ENCODE measurements at places on chromosomes 2 and 18.

DNA sequence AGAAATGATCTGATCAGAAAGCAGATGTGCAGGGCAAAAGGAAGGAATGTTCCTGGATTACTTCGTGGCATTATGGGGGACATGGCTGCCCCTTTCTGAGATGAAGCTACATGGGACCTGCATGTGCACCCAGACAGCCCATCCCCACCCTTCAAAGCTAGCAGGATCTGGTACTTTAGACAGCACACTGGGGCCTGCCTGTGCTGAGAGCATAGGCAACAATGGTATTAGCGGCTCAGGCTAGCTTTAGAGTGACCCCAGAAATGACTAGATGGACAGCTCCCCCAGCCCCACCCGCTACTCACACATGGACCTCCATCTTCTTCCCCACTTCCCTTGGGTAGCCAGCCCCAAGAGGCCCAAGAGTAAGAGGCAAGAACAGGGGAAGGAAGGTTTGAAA, 61.5 kb upstream of the NFE2L2 start:
- no peak for DNase-seq

DNA sequence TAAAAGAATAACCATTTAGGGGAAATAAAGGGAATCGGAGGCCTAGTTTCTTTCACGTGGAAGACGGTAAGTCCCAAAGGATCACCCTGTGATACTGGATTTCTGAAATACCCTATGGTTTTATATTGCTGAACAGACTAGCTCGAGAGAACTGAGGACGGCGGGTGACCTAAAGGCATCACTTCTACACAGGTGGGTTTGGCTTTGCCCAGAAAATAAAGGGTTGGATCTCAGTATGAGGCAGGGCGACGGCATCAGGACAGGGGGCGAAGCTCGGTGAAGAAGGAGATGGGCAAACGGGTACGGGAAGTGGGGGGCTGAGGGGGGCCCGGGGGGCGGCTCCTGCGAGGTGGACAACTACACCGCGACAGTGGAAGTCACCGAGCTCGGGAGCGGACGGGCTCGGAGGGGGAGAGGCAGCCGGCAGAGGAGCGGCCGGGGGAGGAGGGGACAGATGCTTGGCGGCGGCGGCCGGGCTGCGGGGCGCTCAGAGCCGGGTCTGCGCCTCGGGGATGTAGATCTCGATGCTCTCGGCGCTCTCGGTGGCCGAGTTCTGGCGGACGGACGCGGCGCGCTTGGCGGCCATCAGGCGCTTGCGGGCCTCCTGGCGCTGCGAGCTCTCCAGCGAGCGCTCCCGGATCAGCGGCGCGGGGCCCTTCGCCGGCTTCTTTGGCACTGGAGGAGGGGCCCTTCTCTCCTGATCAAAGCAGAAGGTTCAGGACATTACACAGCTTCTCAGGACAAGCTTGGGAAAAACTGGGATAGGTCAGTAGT, 48.9 kb downstream of the TGIF1 start:
- DNase-seq, result peak; percentile 23

GRCh38 chr2:38528008-38528442, 74.7 kb downstream of the HNRNPLL start:
- peak; percentile 73 for DNase-seq

DNA sequence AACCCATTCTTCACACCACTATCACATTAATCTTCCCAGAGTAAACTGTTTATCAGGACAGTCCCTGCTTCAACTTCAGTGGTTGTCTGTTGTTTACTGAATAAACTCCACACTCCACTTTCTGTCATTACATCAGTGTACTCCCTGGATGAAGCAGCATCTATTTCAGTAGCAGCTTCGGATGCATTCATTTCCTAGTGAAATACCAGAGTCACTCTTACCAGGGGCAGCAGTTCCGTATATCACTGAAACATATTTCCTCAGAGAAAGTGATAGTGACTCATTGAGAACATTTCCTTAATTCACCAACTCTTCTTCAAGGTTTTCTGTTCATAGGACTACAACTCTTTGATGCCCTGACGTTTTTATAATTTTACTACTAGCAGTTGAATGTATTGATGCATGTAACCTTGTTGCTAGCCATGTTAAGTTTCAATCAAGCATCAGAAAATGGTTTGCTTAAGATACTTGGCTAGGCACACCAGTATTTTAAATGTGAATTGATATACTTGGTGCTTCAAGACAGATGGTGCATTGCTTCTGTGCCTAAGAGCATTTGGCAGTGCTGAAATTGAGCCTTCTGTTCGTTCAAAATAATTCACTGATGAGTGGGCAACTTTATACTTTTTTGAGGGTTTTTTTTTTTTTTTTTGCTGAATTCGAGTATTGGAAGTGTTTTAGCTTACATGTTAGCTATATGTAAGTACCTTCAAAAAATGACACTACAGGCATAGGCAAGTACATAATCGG, 92.3 kb downstream of the UBE2E3 start:
- DNase-seq, result no peak

DNA sequence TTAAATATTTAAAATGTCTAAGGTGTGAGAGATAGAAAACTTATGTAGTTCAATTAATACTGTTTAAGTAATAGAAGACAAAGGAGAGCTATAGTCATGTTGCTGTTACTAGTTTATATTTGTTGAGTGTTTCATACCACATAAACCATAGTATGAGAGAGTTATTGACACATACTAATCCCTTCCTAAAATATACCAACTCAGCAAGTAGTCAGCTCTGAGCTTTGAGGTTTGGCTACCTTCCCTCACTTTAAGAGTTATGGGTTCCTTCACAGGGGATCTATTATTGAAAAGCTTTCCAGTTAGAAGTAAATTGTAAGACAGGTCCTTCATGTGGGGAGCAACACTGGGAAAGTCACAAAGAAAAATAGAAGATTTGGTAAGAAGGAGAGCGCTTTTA, 701.6 kb upstream of the ZEB2 start:
- DNase-seq, result no peak

DNA sequence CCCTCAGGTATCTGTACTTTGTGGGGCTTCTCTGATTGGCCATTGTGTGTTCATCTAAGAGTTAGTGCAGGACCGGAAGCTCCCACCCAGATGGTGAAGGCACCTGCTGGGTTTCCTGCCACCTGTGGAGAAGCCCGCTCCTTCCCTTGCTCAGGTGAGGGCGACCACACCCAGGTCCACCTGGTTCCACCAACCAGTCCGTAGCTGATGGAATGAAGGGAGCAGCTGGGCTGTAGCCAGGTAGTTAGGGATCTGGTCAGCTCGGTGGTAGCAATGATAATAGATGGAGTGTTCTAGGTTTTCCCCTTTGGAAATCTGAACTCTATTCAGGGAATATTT, 16.0 kb downstream of the SH3BP4 start:
- DNase-seq, result no peak

GRCh38 chr2:148253685-148254084, 232.8 kb downstream of the MBD5 start:
- DNase-seq, result no peak

- no peak for DNase-seq
Measured at GRCh38 chr2:73000808-73001570, 70.5 kb downstream of the SFXN5 start.

GRCh38 chr2:98893911-98894321, 42.1 kb downstream of the CRACDL start:
- DNase-seq, result no peak

GRCh38 chr2:68031542-68032160, 31.2 kb downstream of the C1D start:
- DNase-seq, result no peak

- no peak for DNase-seq
Measured at GRCh38 chr18:48418539-48419276, 9.5 kb upstream of the ZBTB7C start.

GRCh38 chr18:11767935-11768334, 78.9 kb downstream of the GNAL start:
- DNase-seq, result no peak

- DNase-seq, result no peak
Measured at GRCh38 chr2:48808311-48808710, 52.8 kb upstream of the LHCGR start.

GRCh38 chr2:240464514-240465241, 29.2 kb downstream of the GPC1 start:
- DNase-seq, result no peak

GRCh38 chr2:184799379-184799778, 201.1 kb downstream of the ZNF804A start:
- no peak for DNase-seq

GRCh38 chr2:121490584-121491133, 40.0 kb upstream of the RNU4ATAC start:
- DNase-seq, result no peak

- DNase-seq, result no peak
Measured at GRCh38 chr2:52391621-52392020, 1359.7 kb upstream of the NRXN1 start.

DNA sequence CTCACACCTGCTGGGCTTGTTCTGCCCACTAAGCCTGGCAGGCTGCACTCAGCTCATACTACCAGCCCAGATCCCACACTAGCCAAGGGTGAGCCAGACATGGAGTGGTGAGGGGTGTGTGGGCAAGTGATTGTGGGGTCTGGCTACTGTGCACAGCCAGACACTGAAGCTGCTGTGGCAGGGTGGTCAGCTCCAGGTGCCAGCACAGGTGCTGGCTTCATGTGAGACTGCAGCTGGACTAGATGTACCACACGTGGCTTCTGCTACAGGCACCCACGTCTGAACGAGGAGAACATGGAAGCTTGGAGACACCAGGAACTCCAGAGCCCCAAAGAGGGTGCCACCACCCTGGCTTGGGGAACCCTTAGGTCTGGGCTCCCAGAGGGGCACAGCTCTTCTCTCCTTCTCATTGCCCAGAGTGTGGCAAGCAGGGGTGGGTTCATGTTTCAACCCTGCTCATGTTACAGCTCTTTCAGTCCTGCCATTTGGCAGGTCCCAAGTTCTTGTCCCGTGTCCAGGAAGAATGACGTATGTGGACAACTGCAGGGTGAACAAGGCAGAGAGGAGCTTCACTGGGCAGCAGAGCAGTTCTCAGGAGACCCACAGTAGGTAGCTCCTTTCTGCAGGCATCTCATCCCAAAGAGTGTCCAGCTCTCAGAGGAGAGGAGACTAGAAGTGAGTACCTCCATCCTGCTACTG, 1624.2 kb upstream of the TMEFF2 start:
- DNase-seq, result no peak

DNA sequence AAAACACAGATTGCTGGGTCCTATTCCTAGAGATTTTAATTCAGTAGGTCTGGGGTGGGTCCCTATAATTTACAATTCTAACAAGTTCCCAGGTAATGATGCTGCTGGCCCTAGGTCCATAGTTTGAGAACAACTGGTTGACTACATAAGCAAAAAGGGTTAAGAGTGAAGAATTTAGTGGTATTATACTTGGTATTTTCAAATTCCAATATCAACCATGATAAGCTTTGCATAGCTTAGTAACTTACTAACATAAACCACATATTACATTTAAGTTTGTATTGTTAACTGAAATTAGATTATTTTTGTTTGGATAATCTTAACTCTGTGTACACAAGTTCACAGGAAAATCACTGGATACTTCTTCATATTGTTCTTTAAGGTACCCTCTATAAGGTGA, 862.9 kb upstream of the ACVR2A start:
- DNase-seq, result no peak

DNA sequence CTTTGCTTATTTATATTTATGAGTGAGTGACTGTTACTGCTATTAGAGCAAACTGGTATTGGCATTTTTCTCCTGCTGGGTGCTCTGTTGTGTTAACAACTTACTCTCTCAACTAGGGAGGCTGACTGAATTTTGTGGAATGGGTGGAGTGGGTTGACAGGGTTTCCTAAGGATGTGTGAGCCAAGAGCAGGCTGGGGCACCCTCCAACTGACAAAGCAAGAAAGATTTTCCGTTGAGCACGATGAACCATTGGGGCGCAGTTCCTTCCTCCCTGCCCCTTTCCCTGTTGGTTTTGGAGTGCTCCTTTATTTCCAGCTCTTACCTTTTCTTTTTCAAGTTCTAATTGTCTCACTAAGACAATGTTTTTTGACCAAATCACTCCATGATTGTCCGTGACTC, 20.3 kb downstream of the SEH1L start:
- DNase-seq, result no peak

DNA sequence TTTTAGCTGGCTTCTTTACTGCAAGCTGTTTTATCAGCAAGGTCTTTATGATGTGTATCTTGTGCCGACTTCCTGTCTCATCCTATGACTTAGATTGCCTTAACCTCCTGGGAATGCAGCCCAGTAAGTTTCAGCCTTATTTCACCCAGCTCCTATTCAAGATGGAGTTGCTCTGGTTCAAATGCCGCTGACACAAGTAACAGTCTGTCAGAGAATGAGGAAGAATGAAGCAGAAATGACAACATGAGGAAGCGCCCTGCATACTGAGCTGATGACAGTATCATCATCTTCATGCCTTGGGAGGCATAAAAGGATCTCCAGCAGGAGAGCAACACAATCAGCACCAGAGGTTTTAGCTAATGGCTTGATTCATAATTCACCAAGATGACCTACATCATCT, 309.4 kb downstream of the NBAS start:
- no peak for DNase-seq

DNA sequence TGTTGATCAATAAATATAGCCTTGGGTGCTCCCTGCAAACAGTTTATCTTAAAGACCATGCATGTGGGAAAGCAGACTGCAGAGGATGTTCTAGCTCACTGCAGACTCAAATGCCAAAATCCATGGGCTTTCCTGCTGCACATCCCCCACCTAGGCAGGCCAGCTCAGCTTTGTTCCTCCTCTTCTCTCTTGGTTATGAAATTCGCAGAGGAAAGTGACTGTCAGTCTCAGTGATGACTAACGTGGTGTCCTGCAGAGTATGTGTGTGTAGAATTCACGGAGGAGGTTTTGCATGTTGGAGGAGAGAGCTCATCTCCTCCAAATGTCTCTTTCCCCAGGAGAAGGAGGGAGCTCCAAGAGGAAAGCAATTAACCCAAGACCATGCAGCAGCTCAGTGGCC, 21.4 kb upstream of the KCNS3 start:
- DNase-seq, result no peak

- no peak for DNase-seq
Measured at GRCh38 chr2:61018318-61018755, 282 bp upstream of the PUS10 start.

DNA sequence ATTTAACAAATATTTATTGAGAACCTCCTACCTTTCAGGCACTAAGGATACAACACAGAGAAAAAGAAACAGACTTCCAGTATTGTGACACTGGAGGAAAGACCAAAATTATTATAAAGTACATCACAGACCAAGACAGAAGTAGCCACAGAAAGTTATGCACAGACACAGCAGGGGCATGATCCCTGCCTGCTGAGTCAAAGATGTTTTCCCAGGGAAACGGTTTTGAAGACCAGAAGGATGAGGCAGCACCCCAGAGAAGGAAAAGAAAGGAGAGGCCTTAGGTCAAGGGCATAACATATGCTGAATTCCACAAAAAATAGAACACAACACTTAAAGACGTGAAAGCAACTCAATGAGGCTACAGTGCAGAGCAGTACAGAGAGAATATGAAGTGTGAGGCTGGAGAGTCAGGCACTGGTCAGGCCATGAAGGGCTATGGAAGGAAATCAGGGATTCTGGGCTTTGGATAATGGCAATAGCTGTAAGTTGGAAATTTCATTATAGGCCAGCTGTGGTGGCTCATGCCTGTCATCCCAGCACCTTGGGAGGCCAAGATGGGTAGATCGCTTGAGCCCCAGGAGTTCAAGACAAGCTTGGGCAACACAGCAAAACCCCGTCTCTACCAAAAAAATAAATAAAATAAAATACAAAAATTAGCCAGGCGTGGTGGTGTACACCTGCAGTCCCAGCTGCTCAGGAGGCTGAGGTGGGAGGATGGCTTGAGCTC, 8.2 kb downstream of the ADAM17 start:
- DNase-seq, result no peak

GRCh38 chr2:120673571-120674061, 62.1 kb upstream of the GLI2 start:
- no peak for DNase-seq

GRCh38 chr2:102063487-102063911, 71.7 kb downstream of the IL1R2 start:
- no peak for DNase-seq

- DNase-seq, result no peak
Measured at GRCh38 chr2:238939074-238939473, 91.2 kb downstream of the TWIST2 start.
